Thoracic aorta endothelial cell (primary cell): ENCODE measurements at places on chromosomes 4 and X. TPM values are rescaled to one million over a fixed set of nuclear protein-coding genes. Genes with fewer than 3 reads are reported as not detected.

The TMEM271 gene
- total RNA-seq = not detected in 2 replicates

The PABPC1L2A gene
- total RNA-seq = not detected in 2 replicates

The F8 gene
- 1.0 and 2.4 TPM in 2 replicates for total RNA-seq

The ANK2 gene
- total RNA-seq = 1.7 and 2.1 TPM in 2 replicates

The SHOX gene
- total RNA-seq = not detected in 2 replicates

The ZCCHC12 gene
- total RNA-seq = 0.13 TPM in 1 of 2 replicates, not detected in the other

The BEND2 gene
- not detected in 2 replicates for total RNA-seq

The MAGEB16 gene
- not detected in 2 replicates for total RNA-seq

The LANCL3 gene
- total RNA-seq = 0.93 and 1.6 TPM in 2 replicates

The IL2RG gene
- not detected in 2 replicates for total RNA-seq

The FRAS1 gene
- 2.3 and 7.7 TPM in 2 replicates for total RNA-seq

The RBM46 gene
- not detected in 2 replicates for total RNA-seq

The GLRA3 gene
- not detected in 2 replicates for total RNA-seq

The DIPK2B gene
- total RNA-seq = 3.3 and 39.3 TPM in 2 replicates

The CCDC160 gene
- total RNA-seq = not detected in 2 replicates

The EREG gene
- total RNA-seq = not detected in 2 replicates

The NEXMIF gene
- 0.13 TPM in 1 of 2 replicates, not detected in the other for total RNA-seq

The SAGE1 gene
- total RNA-seq = not detected in 2 replicates

The SLC10A4 gene
- total RNA-seq = 0.07 and 0.27 TPM in 2 replicates

The TAB3 gene
- total RNA-seq = 19.7 and 23.3 TPM in 2 replicates

The LRPAP1 gene
- total RNA-seq = 87.5 and 91.5 TPM in 2 replicates

The MAGEA11 gene
- total RNA-seq = not detected in 2 replicates

The MAGEA12 gene
- not detected in 2 replicates for total RNA-seq

The ADGRA3 gene
- total RNA-seq = 37.0 and 39.9 TPM in 2 replicates

The COQ2 gene
- 24.8 and 27.8 TPM in 2 replicates for total RNA-seq

The SPIN2A gene
- total RNA-seq = 0.14 and 0.40 TPM in 2 replicates

The CTSO gene
- 5.7 and 6.9 TPM in 2 replicates for total RNA-seq

The ZIC3 gene
- total RNA-seq = not detected in 2 replicates

The FGF5 gene
- total RNA-seq = 0.86 and 1.6 TPM in 2 replicates

The CT45A6 gene
- total RNA-seq = not detected in 2 replicates

The ARX gene
- total RNA-seq = not detected in 2 replicates

The CYLC1 gene
- not detected in 2 replicates for total RNA-seq

The TRPC5OS gene
- total RNA-seq = 0.14 TPM in 1 of 2 replicates, not detected in the other

The NSG1 gene
- total RNA-seq = 1.1 and 30.6 TPM in 2 replicates

The SSX1 gene
- total RNA-seq = not detected in 2 replicates

The AVPR2 gene
- not detected in 2 replicates for total RNA-seq

The SPIN4 gene
- total RNA-seq = 7.3 and 8.3 TPM in 2 replicates

The TMPRSS11B gene
- not detected in 2 replicates for total RNA-seq

The MAP7D2 gene
- 0.13 and 0.14 TPM in 2 replicates for total RNA-seq

The ODAPH gene
- not detected in 2 replicates for total RNA-seq

The COL25A1 gene
- total RNA-seq = 0.27 and 7.8 TPM in 2 replicates

The CT45A2 gene
- total RNA-seq = not detected in 2 replicates

The CABS1 gene
- not detected in 2 replicates for total RNA-seq

The IL2 gene
- total RNA-seq = not detected in 2 replicates

The HTN1 gene
- not detected in 2 replicates for total RNA-seq

The KIAA1210 gene
- not detected in 2 replicates for total RNA-seq

The GPR50 gene
- not detected in 2 replicates for total RNA-seq

The FAM53A gene
- 1.3 and 1.6 TPM in 2 replicates for total RNA-seq

The SLC35A2 gene
- 13.0 and 14.1 TPM in 2 replicates for total RNA-seq

The BMX gene
- total RNA-seq = 157 and 166 TPM in 2 replicates

The DNASE1L1 gene
- total RNA-seq = 72.6 and 76.0 TPM in 2 replicates

The RASGEF1B gene
- 0.13 and 0.79 TPM in 2 replicates for total RNA-seq

The GRIA3 gene
- 0.07 TPM in 1 of 2 replicates, not detected in the other for total RNA-seq

The RS1 gene
- total RNA-seq = not detected in 2 replicates

The GPR34 gene
- not detected in 2 replicates for total RNA-seq
